Activated CD8-positive, alpha-beta memory T cell treated with anti-CD3 and anti-CD28 coated beads, Interleukin-2, amount 10 ng/mL, durations not matched to agents 7 days and 5 days (primary cell): ENCODE measurements at places on chromosomes 7 and 10. TPM values are rescaled to one million over a fixed set of nuclear protein-coding genes. Genes with fewer than 3 reads are reported as not detected.

- no peak for DNase-seq
These were observed 58.9 kb upstream of the STRIP2 start for GRCh38 chr7:129375141-129375938.

The PURB gene
- total RNA-seq = 35.4 TPM

The TNS3 gene
- 0.23 TPM for total RNA-seq

- DNase-seq = no peak
These were observed 37.7 kb upstream of the KCNMA1 start for GRCh38 chr10:77675347-77675746.

GRCh38 chr7:47586925-47587324 is 5.0 kb upstream of the TNS3 start:
- DNase-seq = no peak

The NOBOX gene
- not detected for total RNA-seq

The SKIDA1 gene
- 0.29 TPM for total RNA-seq

The CCL24 gene
- total RNA-seq = not detected

The PPP1R17 gene
- not detected for total RNA-seq
